ENCODE measurements at places on chromosomes 2 and 18. TPM values are rescaled to one million over a fixed set of nuclear protein-coding genes. Genes with fewer than 3 reads are reported as not detected.

The CRYGD gene
- not detected for total RNA-seq

The SLC9A2 gene
- 13.4 TPM for total RNA-seq

The SPDYA gene
- 1.9 TPM for total RNA-seq

The VIT gene
- not detected for total RNA-seq

The PDE1A gene
- total RNA-seq: 0.30 TPM

The HJURP gene
- 109 TPM for total RNA-seq

The GKN2 gene
- not detected for total RNA-seq

The PRKAG3 gene
- not detected for total RNA-seq

The VSNL1 gene
- total RNA-seq: not detected

The RAD51AP2 gene
- total RNA-seq: not detected

The TUBB8B gene
- not detected for total RNA-seq

The UGT1A3 gene
- total RNA-seq: 67.1 TPM

The LRRC30 gene
- not detected for total RNA-seq

The REG1A gene
- total RNA-seq: not detected

The ADCYAP1 gene
- not detected for total RNA-seq

The SLC23A3 gene
- 7.1 TPM for total RNA-seq

The TWIST2 gene
- total RNA-seq: 5.0 TPM

The AMER3 gene
- not detected for total RNA-seq

The NPPC gene
- not detected for total RNA-seq

The APCDD1 gene
- not detected for total RNA-seq

The RAB31 gene
- total RNA-seq: 51.0 TPM

The GALNT1 gene
- total RNA-seq: 68.2 TPM

The MTX2 gene
- 48.5 TPM for total RNA-seq

The CDK15 gene
- not detected for total RNA-seq

The KCNG3 gene
- 2.1 TPM for total RNA-seq

The LYG2 gene
- not detected for total RNA-seq

The RAB12 gene
- 79.4 TPM for total RNA-seq

The ANKRD30B gene
- total RNA-seq: not detected

The RAB6C gene
- total RNA-seq: not detected

The ERBB4 gene
- total RNA-seq: not detected

The DPYSL5 gene
- not detected for total RNA-seq

The CNTNAP5 gene
- not detected for total RNA-seq
